ENCODE measurements at places on chromosomes 12 and 14.

DNA sequence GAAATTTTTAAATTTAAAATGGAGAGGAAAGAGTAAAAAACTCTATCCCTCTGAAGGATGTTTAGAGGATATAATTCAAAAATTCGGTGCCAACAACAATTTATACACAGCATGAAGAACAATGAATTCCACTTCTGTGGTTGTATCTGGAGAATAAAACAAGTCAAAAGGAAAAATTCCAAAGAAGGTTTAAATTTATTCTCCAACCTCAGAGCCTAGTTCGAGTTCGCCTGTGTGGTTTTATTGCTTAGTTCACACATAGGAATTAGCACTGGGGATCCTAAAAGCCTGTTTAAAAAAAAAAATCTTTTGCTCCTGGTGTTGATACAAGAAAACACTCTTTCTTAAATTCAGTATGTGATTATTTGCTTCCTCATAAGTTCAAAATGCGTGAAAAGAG is 79.2 kb downstream of the LLPH start:
- no peak for DNase-seq

- no peak for DNase-seq
These were observed 39.9 kb upstream of the DHRS7 start for GRCh38 chr14:60204843-60205774.

- DNase-seq, result no peak
These were observed 459 bp downstream of the NUAK1 start for GRCh38 chr12:106138357-106138632.

GRCh38 chr14:54803926-54804537 is 98.6 kb downstream of the GCH1 start:
- no peak for DNase-seq

- DNase-seq, result no peak
These were observed 52.5 kb upstream of the WSCD2 start for GRCh38 chr12:108076556-108076955.

GRCh38 chr12:6612247-6612646 is 5.1 kb upstream of the CHD4 start:
- DNase-seq, result no peak

DNA sequence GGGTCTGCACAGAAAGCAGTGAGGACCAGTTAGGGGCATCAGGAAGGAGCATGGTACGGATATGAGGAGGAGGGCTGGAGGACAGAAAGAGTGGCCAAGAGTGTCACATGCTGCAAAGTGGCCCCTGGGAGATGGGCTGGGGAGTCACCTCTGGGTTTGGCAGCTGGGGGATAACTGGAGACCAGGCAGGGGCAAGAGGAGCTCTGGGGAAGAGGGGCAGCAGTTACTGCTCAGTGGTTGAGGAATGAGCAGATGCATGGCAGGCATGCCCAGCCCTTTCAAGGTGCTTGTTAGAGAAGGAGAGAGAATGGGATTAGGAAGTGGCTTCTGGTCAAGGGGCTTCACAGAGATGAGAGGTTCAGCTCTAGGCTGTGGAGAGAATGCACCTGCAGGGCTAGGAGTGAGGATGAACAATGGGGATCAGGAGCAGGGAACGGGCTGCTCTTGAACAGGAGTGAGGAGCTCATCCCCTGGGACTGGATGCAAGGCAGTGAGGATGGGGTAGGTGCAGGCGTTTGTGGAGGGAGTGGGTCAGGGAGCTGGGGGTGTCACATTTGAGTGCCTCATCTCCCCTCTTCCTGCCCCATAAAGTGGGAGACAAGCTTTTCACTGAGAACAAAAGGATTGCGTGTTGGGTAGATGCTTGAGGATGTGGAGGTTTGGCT is 127.5 kb downstream of the PAPOLA start:
- peak; percentile 6 for DNase-seq

GRCh38 chr14:73995977-73996378 is 23.1 kb downstream of the ENTPD5 start:
- peak; percentile 79 for DNase-seq

- DNase-seq, result no peak
These were observed 729.2 kb downstream of the LRFN5 start for GRCh38 chr14:42335918-42336317.

DNA sequence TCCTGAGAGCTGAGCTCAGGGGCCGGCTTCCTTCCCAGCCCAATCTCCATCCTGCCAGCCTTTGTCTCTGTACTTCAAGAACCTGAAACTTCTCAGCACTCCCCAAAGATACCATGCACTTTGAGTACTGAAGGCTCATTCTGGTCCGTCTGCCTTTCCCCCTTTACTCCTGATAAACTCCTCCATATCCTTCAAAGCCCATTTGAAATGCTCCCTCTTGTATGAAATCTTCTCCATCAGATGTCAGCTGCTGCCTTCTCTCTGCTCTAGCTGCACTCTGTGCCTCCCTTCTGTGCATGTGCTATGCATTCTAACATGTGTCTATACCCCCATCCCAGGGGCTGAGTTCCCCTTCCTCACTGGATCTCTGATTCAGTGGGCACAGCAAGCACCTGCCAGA is 52.1 kb downstream of the PITPNM2 start:
- no peak for DNase-seq

GRCh38 chr12:18424857-18425256 is 163.5 kb downstream of the PIK3C2G start:
- no peak for DNase-seq

DNA sequence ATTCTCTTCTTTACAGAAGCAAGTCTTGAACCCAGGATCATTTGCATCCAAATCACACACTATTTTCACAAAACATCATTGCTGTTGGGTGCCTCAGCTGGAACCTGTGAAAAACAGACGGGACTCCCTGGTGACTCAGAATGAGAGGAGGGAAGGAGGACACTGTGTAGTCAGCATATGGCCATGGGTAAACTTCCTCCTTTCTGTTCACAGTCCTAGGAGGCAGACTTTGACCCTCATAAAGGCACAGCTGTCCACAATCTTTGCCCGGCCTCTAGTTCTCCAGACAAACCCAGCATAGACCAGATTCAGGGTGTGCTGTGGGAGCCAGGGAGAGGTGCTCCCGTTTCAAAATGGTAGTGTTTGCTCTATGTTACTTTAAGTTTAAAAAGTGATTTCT is 62.0 kb downstream of the DYRK2 start:
- no peak for DNase-seq

DNA sequence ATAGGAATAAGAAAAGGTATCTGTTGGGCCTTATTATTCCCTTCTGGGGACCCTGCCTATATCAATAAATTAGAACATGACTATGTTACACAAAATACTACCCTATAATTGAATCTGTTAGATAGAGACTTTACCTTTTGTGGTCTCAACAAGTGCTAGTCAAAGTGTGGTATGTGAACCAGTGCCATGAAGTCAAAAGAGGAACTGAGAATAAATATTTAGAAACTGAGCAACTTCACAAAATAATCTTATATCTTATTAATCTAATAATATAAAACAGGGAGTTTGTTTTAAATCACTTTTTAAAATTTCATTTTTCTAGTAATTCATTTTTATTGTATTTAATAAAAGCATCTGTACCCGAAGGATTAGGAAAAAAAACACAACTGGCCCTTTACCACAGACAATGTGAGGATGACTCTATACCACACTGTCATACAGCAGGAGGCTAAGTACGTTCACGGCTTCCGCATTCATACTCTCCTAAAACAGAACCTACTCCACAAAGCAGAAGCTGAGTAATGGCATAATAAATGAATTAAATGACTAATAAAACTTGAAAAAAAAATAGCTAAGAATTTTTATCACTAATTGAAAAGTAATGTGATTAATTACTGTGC is 42.1 kb downstream of the SEC23A start:
- no peak for DNase-seq

- DNase-seq, result no peak
These were observed 392.6 kb downstream of the FUT8 start for GRCh38 chr14:65805113-65805473.

- DNase-seq, result no peak
These were observed 4.6 kb downstream of the KRT82 start for GRCh38 chr12:52401526-52401925.

DNA sequence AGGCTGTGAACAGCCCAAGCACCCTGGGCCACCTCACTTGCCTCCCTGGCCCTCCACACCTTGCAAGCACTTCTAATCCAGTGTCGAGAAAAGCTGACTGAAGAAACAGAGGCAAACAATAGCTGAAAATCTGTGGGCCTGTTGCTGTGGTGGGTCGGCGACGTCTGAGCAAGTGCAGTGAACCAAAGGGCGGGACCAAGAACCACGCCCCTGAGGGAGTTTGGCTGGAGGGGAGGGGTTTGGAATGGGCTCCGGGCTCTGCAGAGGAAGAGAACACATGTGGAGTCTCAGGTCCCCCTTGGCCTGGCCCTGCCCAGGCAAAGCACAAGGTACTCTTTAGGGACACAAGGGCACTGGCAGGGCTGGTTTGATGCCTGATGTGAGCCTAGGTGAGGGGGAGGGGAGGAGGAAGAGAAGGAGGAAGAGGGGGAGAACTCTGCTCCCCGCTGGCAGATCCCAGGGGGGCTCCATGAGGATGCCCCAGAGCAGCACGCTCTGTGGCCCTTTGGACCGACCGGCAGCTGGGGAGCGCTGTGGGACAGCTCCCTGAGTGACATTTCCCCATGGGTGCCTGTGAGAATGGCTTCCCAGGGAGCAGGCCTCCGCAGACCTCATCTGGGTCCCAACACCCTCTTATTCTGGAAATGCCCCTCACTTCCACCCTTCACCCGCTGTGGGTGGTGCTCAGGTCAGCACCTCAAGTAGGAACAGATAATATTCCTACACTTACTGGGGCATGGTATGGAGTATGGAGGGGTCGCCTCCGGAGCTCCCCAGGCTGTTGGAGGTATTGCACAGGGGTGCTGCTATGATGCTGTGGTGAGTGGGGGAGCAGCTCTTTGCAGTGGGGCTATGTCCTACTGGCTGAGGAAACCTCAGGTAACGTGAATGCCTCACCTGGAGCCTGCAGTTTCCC is 85.5 kb downstream of the CPSF2 start:
- no peak for DNase-seq

DNA sequence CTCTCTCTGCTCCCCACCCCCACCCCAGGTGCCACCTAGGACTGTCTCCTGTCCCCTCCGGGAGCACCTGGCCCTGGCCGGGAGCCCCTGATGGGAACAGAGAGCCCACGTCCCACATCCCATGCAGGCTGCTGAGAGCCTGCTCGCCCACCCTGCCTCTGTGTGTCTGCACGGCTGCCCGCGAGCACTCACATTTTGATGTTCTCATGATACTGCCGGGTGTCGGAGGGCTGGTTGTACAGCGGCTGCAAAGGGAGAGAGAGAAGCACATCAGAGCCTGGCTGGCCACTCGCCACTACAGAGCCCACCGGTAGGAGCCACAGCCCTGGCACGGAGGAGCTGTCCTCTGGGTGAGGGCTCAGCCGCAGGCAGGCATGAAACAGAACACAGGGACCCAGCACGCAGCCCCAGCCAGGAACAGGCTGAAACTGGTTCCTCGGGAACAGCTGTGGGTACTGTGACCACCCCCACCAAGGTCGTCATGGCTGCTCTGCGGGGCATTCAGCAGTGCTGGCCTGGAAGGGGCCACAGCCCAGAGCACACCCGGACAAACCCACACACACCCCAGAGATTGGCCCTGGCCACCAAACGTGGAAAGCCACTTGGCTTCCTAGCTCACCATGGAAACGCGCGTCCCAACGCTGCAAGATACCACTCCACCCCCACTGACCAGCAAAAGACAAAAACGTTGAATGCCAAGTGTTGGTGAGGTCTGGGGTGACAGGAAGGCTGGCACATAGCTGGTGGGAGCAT is 117.6 kb downstream of the NCOR2 start:
- DNase-seq, result no peak

GRCh38 chr14:102333795-102334705 is 14.5 kb downstream of the ZNF839 start:
- no peak for DNase-seq

DNA sequence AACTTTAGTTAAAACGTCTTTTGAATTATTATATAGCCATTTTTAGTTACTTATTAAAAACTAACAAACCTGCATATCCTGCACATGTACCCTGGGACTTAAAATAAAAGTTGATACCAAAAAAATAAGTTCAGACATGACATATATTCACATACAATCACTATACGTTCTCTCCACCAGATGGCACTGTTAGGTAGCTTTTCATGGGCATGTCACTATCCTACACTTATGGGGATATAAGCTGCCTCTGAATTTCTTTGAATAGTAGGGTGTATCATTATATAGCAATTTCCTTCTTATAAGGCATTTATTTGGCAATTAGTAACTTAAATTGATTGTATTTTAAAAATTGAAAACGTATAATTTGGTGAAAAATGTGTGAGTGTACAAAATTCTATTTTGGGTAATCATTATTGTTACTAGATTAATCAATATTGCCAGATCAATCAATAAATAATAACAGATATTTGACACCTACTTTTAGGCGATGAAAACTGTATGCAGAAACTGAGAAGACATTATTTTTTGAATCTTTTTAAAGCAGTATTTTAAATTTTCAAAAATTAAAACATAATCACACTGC is 31.8 kb upstream of the OR10A7 start:
- DNase-seq, result no peak

GRCh38 chr14:59060841-59061240 is 127.6 kb upstream of the DAAM1 start:
- no peak for DNase-seq

DNA sequence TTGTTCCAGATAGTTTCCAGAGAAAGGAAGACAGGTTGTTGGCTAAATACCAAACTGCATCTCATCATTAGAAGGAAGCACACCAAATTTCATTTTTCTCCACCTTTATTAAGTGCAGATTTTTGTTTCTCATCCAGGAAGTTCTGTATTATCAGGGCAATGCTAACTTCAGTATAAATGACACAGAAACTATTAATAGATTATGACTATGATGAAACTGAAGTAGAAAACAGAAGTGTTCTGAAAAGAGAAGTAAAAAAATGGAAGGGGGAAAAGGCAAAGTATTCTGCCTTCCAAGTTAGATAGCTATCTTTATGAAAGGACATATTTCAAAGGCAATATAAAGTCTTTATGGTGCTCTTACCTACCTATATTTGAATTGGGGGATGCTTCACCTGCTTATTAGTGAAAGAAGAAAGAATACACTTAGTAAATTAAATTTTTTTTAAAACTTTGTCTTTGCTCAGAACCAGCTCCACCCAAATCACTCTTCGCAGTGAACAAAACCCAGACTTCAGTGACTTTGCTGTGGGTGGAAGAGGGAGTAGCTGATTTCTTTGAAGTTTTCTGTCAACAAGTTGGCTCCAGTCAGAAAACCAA is 223.9 kb downstream of the PTPRO start:
- no peak for DNase-seq

DNA sequence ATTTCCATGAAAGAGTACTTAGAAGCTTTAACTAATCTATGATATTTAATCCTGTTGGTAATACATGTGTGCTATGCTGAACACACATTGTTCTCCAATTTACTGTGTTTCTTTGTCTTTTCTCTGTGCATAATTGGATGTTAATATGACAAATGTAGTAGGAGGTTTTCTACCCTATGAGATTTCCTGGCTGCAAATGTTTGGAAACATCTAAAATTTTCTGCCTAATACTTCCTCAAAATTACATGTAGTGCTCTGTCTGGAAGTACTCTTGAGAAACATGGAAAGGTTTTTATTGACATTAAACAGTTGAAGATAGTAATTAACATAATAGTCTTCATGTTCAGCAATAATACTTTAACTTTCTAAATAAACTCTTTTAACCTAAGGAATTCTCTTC is 213.0 kb downstream of the KITLG start:
- no peak for DNase-seq

All from left lobe of liver (tissue), 2 donors.